Ovary (tissue), 10 donors: ENCODE measurements at places on chromosomes 6 and 20. TPM values are rescaled to one million over a fixed set of nuclear protein-coding genes. Genes with fewer than 3 reads are reported as not detected.
A peak's percentile ranks its signal among the peaks of the same experiment; 100 is the strongest.

SIRPB1 gene
- polyA plus RNA-seq = 0.87 TPM

GRCh38 chr6:150767571-150768018 lies 97.9 kb upstream of the MTHFD1L start:
- DNase-seq = no peak

PEX3 gene
- 12.0 TPM for polyA plus RNA-seq

DNA sequence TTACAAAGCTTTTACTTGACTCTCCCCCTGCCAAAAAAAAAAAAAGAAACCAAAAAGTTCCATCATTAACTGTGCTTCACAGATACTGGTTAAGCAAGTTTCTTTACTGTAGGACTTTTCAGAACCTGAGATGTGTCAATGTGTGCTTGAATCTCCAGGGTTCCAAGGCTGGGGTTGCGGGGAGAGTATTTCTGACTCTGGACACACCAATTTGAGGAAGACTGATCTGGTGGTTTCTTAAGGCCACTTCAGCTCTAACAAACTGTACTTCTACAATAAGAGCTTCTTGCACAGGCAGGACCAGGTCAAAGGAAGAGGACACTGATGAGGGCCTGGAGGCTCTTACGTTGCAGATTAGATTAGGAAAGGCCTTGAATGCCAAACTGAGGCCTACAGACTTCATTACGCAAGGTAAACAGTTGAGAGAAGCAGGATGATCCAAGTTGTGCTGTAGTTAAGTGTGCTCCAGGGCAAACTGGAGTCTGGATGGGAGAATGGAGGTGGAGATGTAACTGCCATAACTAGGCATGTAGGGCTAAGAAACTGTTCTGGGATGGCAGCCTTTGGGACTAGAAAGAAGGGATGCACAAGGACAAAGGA lies 24.4 kb downstream of the COMMD7 start:
- no peak for DNase-seq

GRCh38 chr6:116662202-116662601 lies 6.4 kb downstream of the ZUP1 start:
- no peak for DNase-seq

ZBTB12 gene
- 10.3 TPM for polyA plus RNA-seq

DNA sequence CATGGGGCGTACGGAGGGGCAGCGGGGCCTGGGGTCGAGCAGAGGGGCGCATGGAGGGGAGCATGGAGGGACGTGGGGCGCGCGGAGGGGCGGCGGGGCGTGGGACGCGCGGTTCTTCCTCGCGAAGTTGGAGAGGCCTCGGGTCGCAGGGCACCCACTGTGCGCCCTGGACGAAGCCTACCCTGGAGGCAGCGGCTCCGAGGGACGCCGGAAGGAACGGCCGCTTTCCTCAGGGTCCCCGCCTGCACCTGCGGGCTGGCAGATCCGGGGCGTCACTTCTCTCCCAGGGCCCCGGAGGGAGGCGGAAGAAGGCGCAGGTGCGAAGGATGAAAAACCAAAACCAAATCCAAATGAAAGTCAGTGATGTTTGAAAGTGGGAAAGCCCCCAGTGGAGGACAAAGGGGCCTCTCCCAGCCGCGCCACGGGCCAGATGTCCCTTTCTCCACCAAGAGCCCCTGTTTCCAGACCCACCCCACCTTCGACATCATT lies 142.1 kb upstream of the PDE10A start:
- no peak for DNase-seq

DNA sequence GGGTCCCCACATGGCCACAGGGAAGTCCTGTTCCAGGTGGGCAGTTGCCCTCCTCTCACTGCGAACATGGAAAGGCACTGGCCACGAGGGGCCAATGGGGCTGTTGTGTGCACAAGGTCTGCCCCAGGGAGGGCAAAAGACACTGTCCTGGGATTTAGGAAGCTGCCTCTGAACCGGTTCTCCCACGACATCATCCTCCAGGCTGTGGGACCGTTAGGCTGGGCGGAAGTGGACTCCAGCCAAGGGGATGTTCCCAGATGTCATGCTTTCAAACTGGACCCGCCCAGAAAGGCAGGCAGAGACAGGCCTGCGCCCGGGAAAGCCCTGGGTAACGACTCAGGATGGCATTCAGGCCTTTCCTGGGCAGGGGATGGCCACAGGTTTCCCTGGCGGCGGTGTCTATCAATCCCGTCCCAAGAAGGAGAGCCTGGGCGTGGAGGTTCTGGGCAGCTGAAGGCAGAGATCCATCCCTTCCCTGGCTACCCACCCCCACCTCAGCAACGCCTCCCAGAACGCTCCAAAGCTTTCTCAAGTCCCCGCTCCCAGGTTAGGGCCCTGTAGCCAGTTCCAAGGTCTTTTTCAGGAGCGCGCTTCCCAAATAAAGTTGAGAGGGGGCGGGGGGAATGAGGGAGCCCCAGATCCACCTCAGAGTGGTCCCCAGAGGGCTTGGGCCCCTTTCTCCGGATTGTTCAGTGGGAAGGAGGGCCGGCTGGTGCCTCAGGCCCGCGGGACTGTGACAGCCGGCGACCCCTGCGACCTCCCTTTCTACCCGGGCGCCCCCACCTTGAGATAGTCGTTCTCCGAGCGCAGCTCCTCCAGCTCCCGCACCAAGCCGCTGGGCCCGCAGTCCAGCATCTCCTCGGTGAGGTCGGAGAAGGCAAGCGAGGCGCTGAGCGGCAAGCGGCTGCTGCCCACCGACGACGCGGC lies 13.8 kb upstream of the TLDC2 start:
- DNase-seq = peak; percentile 91

ADGRB3 gene
- 2.3 TPM for polyA plus RNA-seq

NELFCD gene
- polyA plus RNA-seq = 44.1 TPM

GRCh38 chr6:33118525-33119123 lies 42.8 kb downstream of the HLA-DPB1 start:
- no peak for DNase-seq

- no peak for DNase-seq
Measured at GRCh38 chr6:141140905-141141304, 991.8 kb upstream of the GJE1 start.

DNA sequence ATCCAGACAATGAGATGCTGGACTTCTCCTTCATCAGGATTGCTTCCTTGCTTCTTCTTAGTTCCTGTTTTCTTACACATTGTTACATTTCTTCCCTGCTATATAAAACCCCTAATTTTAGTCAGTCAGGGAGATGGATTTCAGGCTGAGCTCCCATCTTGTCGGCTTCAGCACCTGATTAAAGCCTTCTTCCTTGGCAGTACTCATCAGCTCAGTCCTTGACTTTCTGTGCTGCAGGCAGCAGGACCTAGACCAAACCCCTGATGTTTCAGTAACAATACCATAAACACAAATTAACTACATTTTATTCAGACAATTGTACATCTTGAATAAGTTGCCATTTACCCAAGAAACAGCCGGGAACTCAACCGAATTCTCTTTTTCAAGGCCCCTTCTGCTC lies 156.4 kb upstream of the RREB1 start:
- DNase-seq = no peak

GRCh38 chr6:160328447-160328846 lies 19.7 kb upstream of the SLC22A3 start:
- no peak for DNase-seq

DNA sequence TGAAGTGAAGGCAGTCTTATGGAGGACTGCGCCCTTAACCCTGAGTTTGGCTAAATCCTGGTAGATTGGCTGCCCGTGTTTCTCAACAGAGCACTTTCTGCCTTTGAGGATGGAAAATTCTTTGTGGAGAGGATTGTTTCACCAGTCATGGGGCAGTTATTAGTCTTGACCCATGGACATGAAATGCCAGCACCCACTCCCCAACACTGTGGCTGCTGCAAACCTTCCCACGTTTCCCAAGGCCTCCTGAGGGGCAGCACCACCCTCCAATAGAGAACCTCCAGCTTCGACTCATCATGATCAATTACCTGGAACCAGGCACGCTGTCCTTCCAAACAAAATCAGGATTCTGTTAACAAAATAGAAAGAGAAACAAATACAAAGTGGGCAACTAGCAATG lies 117.8 kb downstream of the PXDC1 start:
- DNase-seq = no peak

DNA sequence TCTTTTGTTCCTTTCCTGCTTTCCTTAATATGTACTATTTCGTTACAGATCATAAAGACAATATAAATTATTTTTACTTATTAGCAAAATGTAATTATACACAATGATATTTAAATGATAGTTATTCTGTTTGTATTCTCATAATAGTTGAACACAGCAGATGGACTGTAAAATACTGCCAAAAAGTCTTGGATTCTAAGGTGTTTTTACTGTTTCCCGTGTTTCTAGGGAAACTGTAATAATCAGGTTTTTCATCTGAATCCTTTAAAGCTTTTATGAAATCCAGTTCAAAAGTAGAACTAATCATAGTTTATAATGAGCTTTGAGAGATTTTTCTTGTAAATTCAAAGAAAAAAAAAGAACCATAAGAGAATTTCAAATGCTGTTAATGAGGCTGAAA lies 148.4 kb downstream of the GRIK2 start:
- DNase-seq = no peak

DNA sequence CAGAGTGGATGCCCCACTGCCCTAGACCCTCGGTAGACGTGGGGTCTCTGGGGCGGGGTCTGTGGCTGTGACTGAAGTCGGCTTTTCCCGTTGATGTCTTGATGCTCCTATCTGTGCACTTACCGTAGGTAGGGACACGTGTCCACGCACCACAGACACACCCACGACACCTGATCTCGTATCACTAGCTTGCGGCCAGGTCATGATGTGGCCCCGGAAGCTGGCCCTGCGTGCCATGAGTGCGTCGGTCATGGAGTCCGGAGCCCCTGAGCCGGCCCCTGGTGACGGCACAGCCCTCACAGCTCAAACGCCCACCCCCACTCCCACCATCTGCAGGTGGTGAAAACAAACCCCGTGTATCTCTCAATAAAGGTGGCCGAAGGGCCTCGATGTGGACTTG lies 33.9 kb upstream of the MRGBP start:
- DNase-seq = no peak

GRCh38 chr6:132479131-132479530 lies 33.8 kb downstream of the STX7 start:
- DNase-seq = no peak

GRM4 gene
- polyA plus RNA-seq = 0.05 TPM

GRCh38 chr6:100796049-100796823 lies 84.9 kb downstream of the ASCC3 start:
- no peak for DNase-seq

DNA sequence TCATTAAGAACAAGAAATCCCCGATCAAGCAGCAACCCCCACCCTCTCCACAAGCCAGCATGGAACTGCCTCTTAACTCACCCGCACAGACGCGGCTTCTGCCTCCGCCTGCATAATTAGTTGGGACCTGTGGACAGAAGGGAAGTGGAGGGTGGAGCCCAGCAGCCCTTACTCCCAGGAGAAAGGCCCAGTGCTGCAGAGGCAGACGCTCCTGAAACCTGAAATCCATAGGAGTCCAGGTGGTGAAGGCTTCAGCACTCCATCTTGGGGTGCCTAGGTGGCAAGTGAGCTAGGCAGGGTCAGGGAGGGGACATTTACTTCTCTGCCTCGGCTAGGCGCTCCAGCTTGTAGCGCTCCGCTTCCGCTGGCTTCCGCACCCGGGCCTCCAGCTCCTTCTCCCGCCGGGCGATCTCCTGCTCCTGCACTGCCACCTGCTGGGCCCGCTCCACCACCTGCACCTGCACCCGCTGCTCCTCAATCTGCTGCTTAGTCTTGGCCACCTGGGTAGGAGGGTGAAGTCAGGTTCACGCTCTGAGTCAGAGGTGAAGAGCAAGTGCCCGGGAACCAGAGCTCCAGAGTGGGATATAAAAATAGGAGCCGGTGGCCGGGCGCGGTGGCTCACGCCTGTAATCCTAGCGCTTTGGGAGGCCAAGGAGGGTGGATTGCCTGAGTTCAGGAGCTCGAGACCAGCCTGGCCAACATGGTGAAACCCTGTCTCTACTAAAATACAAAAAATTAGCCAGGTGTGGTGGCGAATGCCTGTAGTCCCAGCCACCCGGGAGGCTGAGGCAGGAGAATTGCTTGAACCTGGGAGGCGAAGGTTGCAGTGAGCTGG lies 10.7 kb downstream of the TUBB start:
- DNase-seq = peak; percentile 60

DNA sequence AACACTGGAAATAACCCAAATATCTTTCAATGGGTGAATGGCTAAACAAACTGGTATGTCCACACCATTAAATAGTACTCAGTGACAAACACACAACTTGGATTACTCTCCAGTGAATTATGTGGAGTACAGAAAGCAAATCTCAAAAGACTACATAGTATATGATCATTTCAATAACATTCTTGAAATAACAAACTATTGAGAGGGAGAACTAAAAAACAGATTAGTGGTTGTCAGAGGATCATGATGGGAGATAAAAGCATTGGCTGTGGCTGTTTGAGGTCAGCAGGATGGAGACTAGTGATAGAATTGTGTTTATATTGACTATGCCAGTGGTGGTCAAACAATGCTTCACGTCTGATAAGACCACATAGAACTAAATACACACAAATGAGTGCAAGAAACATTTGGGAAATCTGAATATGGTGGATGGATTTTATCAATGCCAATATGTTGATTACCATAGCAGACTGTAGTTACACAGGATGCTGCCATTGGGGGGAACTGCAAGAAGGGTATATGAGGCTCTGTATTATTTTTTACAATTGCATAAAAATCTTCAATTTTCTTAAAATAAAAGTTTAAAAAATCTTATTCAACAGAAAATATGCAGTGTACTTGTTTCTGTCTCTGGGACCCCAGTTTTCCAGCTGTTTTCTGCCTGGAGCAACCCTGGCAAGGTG lies 242.0 kb downstream of the TBXT start:
- DNase-seq = no peak

DNA sequence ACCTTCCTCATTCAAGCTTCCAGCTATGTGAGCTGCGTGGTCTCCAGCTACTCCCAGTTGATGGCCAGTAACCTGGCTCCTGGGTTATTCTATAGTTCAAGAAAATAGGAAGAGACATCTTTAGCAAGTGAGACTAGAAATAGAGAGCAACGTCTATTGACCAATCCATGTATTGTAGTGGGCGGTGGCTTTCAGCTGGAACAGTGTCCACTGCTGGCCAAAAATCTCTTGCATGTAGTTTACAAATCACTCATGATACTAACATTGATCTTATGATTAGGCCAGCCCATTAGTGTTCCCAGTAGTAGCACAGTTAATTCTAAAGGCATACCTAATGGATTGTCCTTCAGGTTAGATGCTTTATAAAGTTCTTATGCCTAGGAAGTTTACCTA lies 58.9 kb upstream of the SCP2D1 start:
- DNase-seq = no peak

CHD6 gene
- 12.1 TPM for polyA plus RNA-seq

DNA sequence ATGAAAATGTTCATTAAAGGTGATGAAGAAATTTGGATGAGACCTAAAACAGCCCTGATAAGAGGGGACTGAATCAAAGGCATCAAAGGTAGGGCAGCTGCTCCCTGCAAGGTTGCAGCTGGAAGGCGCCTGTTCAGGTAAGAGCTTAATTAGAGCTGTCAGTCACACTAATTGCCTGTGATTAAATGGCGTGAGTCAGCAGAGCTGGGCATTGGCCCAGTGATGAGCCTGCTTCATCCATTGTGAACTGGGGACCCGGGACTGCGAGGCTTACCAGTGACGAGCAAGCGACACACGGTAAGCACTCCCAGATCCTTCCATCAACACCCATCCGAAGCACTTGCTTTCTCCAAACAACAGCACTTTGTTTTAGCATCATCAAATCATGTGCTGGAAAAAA lies 621.5 kb upstream of the CDH4 start:
- DNase-seq = no peak
